ENCODE measurements at places on chromosomes 11 and 22.
A peak's percentile ranks its signal among the peaks of the same experiment; 100 is the strongest.

DNA sequence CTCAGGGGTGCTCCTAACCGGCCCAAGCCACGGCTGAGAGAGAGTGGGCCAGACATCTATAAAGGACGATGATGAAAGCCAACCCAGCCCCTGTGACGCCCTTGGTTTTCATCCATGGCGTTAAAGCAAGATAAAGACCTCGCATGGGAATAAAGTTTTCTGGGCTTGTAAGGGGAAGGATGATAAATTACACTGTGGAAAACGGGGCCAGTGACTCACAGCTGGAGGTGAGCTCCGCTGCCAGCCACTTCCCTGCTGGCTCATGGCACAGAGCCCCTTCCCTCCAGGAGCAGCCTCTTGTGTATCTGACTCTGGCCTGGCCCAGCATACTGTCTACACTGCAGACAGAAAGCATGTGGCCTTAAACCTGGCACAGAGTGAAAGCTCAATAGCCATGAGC is 503.2 kb upstream of the B3GAT1 start:
- no peak for DNase-seq

DNA sequence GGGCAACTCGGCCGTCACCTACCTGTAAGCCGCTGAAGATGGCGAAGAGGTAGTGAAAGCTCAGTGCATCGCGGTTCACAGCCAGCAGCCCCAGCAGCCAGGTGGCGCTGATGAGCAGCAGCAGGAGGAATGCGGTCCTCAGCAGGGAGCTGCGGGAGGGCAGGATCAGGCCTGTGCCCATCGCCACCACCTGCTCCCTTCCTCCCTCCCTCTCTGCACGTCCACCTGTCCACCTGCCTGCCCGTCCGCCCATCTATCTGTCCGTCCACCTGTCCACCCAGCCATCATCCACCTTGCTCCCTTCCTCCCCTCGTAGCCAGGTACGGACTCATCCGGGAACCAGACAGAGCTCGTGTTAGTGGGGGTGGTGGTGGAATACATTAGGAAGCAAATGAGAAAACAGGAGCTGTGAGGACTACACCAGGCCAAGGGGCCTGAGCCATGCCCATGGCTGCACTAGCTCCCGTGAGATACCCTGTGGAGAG is 32.2 kb downstream of the TRMU start:
- DNase-seq, result peak; percentile 71

- DNase-seq, result peak; percentile 30
These were observed 612 bp downstream of the XBP1 start for GRCh38 chr22:28799606-28800307.

- DNase-seq, result no peak
These were observed 18.0 kb upstream of the DRD2 start for GRCh38 chr11:113493206-113493605.

DNA sequence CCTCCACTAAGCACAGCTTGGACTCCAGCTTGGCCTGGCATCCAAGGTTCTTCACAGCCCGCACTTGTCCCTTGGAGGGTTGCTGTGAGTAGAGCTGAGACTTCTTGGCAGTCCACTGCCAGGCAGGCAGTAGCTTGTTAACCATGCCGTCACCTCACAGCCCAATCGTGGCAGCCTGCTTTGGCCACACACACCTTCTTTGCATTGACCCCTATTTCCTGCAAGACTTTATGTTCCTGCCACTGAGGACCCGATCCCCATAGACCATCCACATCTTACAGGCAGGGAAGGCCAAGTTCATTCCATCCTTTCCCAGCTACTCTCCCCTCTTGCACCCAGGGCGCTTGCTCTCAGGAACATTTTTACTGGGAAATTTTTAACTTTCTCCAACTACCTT is 2.5 kb upstream of the PYGM start:
- DNase-seq, result peak; percentile 4

GRCh38 chr22:36541831-36542411 is 13.0 kb upstream of the EIF3D start:
- no peak for DNase-seq

DNA sequence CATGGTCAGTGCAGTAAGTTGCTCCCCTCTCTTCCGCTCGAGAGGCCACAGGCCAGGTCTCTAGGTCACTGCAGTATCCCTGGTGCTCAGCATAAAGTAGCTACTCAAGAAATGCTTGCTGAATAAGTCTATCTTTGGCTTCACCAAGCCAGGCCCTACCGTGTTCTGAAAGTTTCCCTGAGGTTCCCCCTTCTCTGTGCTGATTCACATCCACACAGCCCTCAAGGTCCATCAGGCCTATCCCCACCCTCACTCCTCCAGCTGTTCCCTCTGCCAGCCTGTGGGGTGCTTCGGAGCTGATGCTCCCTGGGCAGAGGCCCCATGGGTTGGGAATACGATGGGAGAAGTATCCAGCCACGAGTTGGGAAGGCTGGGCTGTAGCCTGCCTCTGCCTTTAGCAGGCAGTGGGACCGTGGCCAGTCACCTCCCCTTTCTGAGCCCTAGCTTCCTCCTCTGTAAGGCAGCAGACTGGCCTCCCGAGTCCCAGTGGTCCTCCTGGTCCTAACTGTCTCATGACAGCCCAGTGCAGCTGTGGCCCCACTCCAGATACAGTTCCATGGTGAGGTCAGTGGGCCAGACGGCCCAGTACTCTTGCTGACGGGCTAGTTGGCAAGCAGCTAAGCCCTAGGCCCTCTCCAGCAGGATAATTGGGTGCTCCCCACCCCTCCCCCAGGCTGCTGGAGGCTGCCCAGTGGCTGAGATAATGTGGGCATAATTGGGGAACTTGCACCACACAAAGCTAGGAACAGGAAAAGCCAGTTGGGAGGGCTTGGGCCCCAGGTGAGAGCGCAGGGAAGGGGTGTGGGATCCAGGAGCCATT is 48.2 kb downstream of the NECTIN1 start:
- no peak for DNase-seq

DNA sequence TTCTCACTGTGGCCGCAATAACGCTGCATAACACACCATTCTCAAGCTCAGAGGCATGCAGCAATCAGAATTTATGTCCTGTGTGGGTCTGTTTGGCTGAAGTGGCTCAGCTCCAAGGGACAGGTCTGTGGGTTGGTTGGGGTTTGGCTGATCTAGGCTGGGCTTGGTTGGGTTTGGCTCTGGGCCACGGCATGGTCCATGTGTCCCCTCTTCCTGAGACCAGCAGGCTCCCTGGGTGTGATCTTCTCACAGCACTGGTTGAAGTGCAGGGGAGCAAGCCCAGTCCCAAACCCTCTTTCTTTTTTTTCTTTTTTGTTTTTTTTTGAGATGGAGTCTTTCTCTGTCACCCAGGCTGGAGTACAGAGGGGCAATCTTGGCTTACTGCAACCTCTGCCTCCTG is 25.0 kb downstream of the SMIM38 start:
- DNase-seq, result no peak

- DNase-seq, result no peak
These were observed 1460.5 kb downstream of the TBC1D22A start for GRCh38 chr22:48222742-48223487.

- no peak for DNase-seq
These were observed 7.2 kb downstream of the MS4A15 start for GRCh38 chr11:60763692-60764369.

- DNase-seq, result peak; percentile 15
These were observed 22.0 kb upstream of the TUB start for GRCh38 chr11:8059030-8059429.

DNA sequence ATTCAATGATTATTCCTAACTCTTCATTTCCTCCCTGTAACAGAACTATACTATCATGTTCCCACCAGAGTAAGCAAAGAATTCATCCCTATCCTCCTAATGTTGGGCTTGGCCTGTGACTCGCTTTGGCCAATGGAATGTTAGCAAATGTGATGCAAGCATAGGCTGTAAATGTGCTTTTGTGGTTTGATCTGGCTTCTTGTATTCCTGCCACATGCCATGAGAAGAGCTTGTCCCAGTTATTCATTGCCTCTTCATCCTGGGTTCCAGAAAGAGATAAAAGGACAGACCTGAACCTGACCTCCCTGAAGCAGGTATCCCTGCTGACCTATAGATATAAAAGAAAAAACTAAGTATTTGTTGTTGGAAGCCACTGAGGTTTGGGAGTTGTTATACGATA is 51.0 kb downstream of the SYTL2 start:
- peak; percentile 38 for DNase-seq

DNA sequence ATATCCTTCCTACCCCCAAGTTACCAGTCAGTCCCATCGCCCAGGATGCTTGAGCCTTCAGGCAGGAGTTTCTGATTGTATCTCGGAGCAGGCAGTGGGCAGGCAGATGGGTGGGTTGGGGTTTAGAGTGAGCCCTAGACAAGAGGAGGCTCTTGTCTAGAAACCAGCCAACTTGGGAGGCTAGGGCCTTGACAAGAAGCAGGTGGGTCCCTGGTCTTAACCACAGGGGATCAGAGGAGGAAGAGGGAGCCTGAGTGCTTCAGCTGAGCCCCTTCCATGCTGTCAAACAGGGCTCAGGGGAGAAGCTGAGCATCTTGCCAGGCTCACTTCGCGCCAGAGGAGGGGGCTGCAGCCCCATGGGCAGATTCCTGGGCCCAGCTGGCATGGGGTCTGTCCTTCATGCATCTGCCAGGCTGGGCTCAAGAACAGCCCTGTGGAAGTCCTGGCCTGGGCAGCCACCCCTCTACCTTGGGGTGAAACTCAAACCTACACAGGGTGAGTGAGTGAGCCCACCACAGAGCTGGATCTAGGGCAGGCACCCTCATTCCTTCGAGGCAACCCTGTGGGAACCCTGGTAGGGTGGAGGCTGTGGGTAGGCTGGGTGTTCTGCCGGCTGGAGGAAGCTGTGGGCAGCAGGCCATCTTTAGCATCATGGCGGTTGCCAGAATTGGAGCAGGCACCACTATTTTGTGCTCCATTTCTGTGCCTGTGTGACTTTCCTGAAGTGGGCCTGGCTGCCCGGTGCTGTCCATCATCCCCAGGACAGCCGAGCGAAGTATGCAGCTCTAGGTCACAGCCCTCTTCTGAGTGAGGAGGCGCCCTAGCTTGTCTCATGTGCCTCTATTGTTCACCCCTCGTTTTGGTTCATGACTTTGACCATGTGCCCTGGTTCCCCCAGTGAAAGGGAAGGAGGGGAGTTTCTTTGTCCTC is 108.1 kb downstream of the MORC2 start:
- no peak for DNase-seq

DNA sequence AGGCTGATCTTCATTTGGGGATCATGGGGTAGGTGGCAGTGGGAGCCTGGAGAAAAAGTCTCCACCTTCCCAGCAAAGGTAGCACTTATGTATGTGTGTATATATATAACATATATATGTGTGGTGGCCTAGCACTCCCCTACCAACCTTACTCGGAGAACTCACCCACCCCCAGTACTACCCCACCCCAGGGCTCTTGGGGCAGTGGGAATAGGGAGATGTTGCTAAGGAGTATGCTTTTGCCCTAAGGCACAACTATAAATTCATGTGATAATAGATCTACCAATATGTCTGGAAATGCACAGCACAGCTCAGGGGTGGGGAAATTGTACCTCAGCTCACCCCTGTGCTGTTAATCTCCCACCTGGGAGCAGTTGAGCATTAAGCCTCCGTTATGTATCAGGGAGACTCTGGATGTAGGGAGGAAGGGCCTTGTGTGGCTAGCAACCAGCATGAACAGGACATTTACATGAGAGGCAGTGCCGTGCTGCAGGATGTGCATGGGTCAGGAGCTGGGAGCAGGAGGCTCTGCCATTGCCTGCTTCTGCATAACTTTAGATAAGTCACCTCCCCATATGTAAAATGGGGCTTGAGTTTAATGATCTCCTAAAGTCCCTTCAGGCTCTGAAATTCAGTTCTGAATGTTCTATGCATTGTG is 57.3 kb downstream of the C11orf91 start:
- DNase-seq, result no peak

DNA sequence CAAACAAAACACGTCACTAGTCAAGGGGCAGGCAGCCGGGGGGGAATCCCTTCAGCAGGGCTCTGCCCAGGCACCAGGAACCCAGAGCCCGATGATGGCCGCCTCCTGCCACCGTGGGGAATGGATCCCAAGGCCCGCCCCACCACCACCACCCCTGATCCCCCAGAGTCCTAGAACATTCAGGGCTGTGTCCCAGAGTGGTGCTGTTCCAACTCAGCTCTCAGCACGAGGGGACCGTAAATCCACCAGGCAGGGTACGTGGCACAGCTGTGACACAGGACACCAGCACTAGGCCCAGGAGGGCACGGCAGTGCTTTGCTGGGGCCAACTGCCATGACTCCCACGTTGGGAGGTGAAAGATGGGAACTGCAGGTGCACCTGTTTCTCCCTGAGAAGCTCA is 29.6 kb downstream of the ANO1 start:
- no peak for DNase-seq

GRCh38 chr11:115712296-115712695 is 208.1 kb upstream of the CADM1 start:
- DNase-seq, result no peak

- DNase-seq, result no peak
These were observed 20.9 kb upstream of the CTR9 start for GRCh38 chr11:10730151-10730550.

GRCh38 chr11:47189100-47189834 is 3.0 kb upstream of the PACSIN3 start:
- DNase-seq, result no peak

DNA sequence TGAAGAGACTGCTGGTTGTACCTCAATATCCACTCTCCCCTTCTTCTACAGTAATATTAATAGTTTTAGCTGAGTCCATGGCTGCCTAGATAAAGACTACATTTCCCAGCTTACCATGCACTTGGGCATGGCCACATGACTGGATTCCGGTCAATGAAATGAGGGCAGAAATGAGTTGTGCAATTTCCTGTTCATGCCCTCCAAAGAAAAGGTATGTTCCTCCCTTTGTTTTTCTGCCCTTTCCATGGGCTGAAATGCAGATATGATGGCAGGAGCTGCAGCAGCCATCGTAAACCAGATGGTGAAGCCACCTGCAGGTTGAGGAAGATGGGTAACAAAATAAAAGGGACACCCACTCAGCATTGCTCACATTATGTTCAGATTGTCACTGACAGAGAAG is 15.3 kb upstream of the ELFN2 start:
- peak; percentile 68 for DNase-seq

GRCh38 chr22:32799496-32799895 is 2.0 kb upstream of the TIMP3 start:
- DNase-seq, result no peak

GRCh38 chr11:12402691-12403120 is 25.3 kb downstream of the PARVA start:
- DNase-seq, result no peak

DNA sequence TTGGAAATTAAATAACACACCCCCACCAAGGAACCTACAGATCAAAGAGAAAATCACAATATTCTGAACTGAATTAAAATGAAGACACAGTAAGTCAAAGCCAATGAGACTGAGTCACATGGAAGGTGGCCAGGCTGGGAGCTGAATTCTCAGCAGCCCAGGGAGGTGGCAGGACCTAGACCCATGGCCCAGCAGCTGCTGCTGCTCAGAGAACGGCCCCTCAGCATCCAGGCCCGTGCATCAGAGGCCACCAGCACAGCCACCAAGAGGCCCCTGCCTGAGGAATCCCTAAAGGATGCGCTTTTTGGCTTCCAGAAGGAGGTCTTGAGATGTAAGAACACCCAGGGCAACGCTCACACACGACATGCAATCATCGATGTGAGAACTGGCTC is 35.0 kb downstream of the TBX1 start:
- no peak for DNase-seq

GRCh38 chr11:104451197-104451893 is 287.4 kb upstream of the PDGFD start:
- no peak for DNase-seq

- DNase-seq, result no peak
These were observed 7.0 kb downstream of the EXPH5 start for GRCh38 chr11:108586600-108586999.

All from NCI-H2171 treated with DMSO at 0.1 percent for 48 hours (cell line).